ENCODE measurements at places on chromosomes 5 and 9.

DNA sequence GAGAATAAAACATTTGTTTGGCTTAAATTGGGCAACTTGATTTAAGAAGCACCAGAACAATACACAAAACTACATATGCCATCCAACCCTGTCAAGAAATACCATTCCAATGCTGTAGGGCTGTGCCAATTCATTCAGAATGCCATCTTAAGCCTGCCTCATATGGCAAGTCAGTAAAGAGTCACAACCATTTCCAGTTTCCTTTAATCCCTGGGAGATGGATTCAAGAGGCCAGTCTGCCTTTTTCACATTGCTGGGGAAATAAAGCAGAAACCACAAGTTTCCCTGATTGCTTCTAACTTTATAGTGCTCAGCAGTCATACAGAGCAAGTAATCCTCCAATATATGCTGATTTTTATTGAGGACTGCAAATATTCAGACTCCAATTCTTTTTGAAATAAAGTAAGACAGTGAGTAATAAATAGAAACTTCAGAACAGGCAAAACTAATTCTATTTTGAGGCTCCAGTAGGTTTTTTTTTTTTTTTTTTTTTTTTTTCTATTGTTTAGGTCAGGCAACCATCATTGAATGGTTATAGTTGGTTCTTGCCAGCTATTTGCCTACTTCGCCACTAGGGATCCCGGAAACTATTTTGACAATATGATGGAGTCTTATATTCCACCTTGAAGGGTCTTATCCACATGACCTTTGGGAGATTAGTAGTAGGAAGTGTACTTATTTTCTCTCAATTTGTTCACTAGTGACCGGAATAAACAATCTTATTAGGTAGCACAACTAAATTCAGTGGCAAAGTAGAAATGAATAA is 400.9 kb upstream of the MEF2C start:
- no peak for DNase-seq

DNA sequence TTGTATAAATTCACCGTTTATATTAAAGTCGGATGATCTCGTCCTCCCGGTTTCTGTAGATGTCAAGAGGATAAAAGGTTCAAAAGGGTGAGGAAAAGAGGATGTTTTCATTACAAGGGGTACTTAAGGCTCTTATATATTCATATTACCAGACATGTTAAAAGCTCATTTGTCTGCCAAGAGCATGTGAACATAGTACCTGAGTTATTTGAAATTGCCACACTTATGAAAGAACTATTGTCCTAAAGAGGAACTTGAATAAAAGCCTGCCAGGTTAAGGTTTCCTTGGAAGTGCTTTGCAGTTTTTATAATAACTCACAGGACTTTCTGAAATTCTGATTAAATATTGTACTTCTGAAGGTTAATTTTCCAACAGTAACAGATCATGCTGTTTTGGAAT is 1915.1 kb downstream of the MAT2B start:
- DNase-seq, result no peak

DNA sequence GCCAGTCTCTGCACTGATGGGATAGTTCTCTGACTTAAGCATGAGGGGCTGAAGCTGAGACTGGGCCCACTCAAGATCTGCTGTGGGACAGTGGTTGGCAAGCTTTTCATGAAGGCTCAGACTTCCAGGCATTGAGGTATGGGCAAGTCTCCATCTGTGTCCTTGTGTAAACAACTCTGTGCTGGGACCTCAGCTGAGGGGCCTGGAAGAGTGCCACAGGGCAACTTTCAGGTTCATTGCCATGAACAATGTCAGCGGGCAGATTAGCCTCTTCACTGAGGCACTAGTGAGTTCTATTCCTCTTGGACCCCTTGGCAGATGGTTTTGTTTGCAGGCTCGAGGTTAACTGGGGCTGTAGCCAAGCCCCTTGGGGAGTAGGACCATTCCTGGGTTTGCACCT is 127.1 kb downstream of the MRPS30 start:
- DNase-seq, result no peak

DNA sequence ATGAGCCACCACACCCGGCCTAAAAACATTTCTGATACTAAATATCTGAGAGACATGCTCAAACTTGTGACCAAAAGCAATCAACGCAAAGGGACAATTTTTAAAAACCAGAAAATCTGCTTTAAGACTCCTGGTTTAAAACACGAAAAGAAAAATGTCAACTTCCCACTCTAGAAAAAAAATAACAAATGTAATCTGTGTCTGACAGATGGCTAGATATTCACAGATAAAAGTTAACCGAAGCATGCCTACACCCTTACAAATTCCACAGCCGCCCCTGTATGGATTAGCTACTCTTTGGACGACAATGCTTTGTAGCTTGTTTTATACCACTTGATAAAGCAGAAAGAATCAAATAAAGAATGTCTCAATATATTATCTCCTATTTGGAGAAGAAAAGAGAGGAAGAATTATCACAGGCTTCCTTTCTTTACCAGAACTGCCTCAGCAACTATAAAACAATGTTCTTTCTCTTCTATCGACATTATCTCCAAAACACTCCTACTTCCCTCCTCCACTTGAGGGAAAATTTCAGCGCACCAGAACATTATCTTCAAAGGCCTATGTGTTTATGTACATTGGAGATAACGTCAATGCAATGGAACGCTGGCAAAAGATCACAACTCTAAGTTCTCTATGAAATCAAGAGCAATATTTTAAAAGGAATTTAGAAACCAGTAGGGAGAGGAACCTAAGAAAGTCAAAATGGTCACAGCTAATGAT is 26.2 kb downstream of the CEMIP2 start:
- DNase-seq, result no peak

- peak; percentile 71 for DNase-seq
These were observed 35.8 kb upstream of the LCP2 start for GRCh38 chr5:170333161-170333910.

DNA sequence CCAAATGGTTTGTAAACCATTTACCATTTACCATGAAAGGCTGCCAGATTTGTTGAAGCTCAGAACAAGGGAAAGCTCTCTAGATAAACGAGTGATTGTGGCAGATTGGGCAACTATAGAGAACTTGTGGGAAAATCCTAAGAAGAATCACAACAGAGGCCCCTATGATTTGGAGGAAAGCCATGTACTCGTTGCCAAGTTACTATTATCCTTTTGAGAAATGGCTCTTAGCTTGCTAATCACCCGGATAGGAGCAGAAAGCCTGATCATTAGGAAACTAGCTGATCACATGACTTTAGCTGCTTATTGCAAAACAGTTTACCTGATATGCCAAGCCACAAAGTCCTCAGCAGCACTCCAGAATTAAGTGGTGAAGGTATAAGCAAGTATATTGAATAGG is 23.5 kb upstream of the ATG10 start:
- no peak for DNase-seq

GRCh38 chr5:158903006-158903405 is 196.7 kb downstream of the EBF1 start:
- no peak for DNase-seq

DNA sequence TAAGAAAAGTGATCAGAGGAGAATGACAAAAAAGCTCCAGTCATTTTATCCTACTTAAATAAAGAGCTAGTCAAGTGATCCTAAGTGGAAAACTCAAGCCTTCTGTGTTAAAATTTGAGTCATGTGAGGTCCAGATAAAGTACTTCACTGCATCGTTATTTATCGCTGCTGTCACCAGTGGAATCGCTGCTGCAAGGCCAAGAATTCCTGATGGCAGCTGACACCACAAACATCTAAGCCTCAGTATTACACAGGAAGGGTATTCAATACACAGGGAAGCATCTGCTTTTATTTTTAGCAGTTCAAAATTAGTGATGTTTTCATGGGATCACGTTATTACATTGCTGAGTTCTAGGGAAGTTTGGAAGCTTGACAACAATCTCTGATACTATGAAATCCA is 190.3 kb downstream of the GOLPH3 start:
- DNase-seq, result no peak

GRCh38 chr9:13032585-13032984 is 246.9 kb downstream of the MPDZ start:
- DNase-seq, result no peak

DNA sequence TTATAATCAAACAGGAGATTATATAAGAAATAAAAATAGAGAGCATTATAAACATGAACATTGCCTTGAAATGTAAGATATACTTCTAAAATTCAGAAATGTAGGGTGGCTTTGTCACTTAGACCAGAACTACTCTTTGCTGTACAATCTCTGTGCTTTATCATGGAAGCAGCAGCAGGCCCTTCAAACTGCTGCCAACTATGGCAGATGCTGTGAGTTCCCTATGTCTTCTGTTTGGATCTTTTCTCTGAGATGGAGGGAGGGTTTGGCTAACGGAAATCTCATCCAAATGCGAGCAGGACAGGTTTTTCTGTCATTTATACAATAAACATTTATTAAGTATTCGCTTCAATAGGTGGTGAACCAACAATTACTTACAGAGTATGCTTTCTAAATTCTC is 34.8 kb upstream of the RICTOR start:
- DNase-seq, result no peak

GRCh38 chr5:91313757-91314673 is 69.1 kb downstream of the ARRDC3 start:
- DNase-seq, result peak; percentile 85

- DNase-seq, result no peak
These were observed 26.6 kb downstream of the ADCY2 start for GRCh38 chr5:7422316-7423106.

GRCh38 chr5:38896760-38897159 is 50.9 kb downstream of the OSMR start:
- no peak for DNase-seq

DNA sequence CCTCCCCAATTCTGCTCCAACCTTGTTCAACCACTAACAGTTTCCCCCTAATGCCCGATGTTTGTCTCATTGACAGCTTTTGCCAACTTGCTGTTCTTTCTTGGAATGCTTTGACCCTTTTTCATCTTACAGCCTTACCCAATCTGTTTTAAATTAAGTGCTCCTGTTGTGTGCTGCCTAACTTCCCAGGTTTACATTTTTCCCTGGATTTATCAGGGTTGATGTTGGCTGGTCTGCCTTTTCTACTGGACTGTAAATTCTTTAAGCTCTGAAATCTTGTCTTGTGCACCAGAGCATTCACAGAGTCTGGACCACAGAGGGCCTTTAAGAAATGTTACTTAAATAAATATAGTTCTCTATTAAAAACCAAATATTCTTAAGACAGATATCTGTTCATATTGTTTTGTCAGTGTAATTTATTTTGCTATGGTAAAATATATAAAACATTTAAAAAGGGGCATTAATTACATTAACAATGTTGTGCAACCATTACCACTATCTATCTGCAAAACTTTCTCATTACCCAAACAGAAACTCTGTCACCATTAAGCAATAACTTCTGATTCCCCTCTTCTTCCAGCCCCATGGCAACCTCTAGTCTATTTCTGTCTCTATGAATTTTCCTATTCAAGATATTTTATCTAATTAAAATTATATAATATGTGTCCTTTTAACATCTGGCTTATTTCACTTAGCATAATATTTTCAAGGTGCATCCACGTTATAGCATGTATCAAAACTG is 73.0 kb downstream of the OSTF1 start:
- DNase-seq, result no peak

GRCh38 chr9:132546148-132547051 is 36.0 kb upstream of the BARHL1 start:
- DNase-seq, result no peak

GRCh38 chr9:78407636-78408312 is 110.8 kb downstream of the PSAT1 start:
- no peak for DNase-seq

- no peak for DNase-seq
These were observed 2.5 kb downstream of the FAM169A start for GRCh38 chr5:74863726-74864125.

- no peak for DNase-seq
These were observed 77.3 kb downstream of the SLC1A1 start for GRCh38 chr9:4567601-4568000.

- DNase-seq, result no peak
These were observed 67.9 kb upstream of the PANK3 start for GRCh38 chr5:168647083-168647482.

DNA sequence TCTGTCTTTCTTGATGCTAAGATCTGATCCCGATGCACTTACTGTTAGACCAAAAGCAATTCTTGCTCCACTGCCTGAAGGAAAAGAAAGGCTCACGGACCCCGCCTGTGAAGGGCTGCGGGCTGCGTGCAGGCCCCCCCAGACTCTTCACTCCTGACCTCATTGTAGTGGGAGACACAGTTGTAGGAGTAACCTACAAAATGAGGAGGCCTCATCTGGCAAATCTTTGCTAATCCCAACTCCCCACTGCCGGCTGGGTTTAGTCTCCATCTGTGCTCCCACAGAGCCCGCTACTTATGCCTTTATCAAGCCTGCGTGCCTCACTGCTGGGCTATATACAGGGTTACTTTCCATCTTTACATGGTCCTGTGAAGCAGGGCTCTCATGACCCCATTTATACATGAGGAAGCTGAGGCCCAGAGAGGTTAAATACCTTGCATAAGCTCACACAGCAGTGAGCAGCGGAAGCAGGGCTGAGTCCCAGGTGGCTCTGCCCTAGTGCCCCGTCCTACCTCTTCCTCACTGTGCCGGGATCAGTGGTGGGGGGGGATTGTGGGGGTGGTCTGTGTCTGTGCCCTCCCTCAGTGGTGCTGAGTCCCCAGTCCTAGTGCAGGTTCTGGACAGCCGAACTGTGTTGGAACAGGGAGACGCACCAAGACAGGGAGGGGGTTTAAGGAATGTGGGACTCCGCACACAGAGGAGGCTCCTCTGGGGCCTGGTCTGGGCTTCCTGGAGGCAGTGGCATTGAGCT is 43.9 kb upstream of the RNF130 start:
- no peak for DNase-seq

- DNase-seq, result no peak
These were observed 86.7 kb downstream of the INSYN2B start for GRCh38 chr5:169893571-169893970.

GRCh38 chr9:700365-701282 is 140.9 kb upstream of the DMRT1 start:
- DNase-seq, result no peak

- DNase-seq, result no peak
These were observed 174.2 kb upstream of the IER5L start for GRCh38 chr9:129352146-129352865.

- DNase-seq, result no peak
These were observed 35.2 kb upstream of the MIER3 start for GRCh38 chr5:56987171-56987570.

- DNase-seq, result no peak
These were observed 21.5 kb downstream of the SHB start for GRCh38 chr9:38047301-38048251.
